ENCODE measurements at places on chromosomes 5 and 9.

DNA sequence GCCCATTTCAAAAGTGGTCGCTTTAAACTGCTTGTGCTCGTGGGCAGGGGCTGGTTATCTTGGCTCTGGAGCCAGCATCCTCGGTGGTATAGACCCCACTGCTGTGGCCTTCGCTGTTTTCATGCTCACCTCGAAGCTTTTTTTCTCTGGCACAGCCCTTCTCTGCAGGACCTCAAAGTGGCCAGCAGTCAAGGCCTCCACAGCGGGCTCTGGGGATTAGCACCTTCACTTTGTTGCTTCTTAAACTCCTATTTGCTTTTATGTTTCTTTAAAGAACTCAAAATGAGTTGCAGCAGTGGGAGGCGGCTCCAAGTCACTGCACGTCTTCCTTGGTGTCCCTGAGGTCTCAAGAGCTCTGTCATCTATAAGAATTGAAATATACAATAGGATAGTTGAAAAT is 165.1 kb downstream of the CACNA1B start:
- DNase-seq = no peak

- DNase-seq = no peak
Measured at GRCh38 chr5:178324481-178325310, 92.1 kb upstream of the PHYKPL start.

DNA sequence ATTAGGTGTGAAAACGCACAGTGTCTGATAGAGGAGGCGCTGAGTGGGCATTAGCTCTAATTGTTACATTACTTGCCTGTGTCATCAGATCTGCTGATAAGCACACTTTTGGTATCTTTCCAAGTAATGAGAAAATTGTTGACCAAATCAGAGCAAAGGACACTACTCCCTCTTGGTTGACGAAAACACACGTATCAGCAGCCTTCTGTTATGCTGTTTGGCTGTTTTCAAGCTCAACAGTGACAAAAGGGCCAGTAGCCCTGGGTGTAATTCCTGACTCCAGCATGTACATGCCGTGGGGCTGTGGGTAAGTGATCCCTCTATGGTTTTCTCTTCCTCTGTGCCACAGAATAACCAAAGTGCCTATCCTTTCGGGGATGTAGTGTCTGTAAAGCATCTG is 151.4 kb downstream of the AUH start:
- no peak for DNase-seq

DNA sequence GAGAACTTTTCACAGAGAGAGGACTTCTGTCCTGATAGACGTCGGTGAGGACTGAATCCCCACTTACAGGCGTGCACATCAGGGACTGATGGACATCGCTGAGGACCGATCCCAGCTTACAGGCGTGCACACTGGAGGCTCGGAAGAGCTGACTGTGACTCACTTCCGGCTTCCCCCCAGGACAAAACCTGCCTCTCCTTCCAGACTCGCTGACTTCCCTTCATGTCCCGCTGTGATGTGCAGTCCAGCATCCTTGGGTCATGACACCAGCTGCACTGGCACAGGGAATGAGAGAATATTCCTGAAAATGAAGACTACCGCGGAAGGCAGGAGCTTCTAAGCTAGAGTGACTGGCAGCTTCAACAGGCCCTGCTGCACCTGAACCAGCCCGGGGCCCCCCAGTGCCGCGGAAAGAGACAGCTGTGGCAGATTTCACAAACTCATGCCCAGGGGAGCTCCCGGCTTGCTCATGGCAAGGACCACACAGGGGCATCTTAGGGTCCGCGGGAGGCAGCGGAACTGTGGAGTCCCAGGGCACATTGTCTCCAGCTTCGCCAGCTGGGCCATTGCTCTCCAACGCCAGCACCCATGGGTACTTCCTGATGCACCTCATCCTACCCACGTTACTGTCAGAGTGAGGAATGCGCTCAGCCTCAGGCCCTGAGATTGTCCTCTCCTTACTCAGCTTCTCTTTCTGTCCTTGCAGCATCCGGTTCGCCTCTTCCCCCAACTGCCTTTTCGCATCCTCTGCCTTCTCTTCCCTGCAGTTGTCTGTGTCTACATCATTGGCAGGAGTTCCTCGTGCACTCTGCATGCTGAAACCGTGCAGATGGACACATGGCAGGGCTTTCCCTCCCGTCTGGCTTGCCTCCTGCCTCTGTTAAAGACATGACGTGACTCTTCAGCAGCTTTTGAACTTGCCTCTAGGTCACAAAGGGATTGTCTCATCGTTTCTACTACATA is 29.5 kb downstream of the SURF6 start:
- DNase-seq = no peak

GRCh38 chr5:73531356-73531755 is 33.1 kb downstream of the BTF3 start:
- no peak for DNase-seq

DNA sequence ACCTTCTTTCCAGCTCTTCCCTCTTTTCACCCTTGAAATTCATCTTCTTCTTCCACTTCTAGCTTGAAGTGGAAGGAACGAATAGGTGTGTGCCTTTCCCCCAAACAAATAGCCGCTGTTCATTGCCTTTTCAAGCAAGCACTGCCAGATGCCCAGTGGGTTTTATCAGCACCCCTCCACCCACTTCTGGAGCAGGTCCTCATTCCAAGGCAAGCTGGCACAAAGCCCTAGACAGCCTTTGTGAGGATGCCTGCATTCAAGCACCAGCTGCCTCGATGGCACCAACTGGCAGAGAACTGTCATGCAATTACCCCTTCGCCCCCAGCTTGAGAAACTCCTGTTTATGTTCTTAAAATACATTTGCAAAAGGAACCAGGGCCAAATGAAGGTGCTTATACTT is 36.5 kb downstream of the SERINC5 start:
- no peak for DNase-seq

DNA sequence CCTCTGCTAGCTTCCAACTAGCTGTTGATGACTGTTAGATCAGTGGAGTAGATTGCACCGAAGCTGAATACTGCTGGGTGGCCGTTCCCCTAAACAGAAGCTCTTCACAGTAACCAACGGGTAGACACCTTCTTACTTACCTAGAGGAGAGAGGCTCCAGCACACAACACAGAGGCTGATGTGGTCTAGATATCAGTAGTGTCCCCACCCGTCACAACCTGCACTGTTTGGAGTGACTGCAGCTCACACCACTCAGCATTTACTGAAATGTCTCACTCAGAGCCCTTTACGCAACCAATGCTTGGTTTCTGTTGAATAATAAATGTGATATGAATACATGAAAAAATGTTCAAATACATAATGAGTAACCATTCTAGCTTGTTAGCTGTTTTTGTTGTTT is 5.3 kb downstream of the TMEM174 start:
- DNase-seq = no peak

- no peak for DNase-seq
Measured at GRCh38 chr9:4550777-4551484, 60.7 kb downstream of the SLC1A1 start.

GRCh38 chr9:111450124-111450523 is 34.1 kb downstream of the ECPAS start:
- no peak for DNase-seq

DNA sequence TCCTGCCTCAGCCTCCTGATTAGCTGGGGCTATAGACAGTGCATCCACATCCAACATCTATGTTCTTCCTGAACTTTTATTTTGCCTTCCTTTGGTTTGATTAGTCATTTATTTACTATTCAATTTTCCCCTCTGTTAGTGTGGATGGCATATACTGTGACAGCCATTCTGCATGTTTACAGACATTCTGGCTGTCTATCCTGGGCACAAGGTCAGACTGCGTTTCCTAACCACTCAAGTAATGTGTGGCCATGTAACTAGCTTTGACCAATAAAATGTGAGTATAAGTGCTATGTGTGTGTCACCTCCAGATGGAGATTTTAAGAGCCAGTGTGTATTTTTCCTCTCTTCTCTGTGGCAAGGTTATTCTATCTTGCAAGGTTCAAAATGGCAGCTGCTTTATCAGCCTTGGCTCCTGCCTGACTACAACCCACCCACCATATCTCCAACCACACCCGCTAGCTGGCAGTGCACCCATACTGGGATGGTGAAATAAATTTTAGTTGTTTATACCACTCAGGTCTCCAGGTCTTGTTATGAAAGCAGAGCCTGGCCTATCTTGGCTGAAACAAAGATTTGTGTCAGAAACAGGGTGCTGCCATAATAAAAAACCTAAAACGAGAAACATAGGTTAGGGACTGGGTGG is 32.2 kb downstream of the PDE6A start:
- DNase-seq = no peak

GRCh38 chr5:79898611-79899010 is 92.5 kb downstream of the MTX3 start:
- no peak for DNase-seq

- DNase-seq = no peak
Measured at GRCh38 chr5:122154491-122154890, 25.1 kb downstream of the ZNF474 start.

GRCh38 chr5:5306696-5307095 is 115.8 kb upstream of the ICE1 start:
- DNase-seq = no peak

Measured in caudate nucleus (tissue), 63 donors.